Epithelial cell of proximal tubule (primary cell): ENCODE measurements at places on chromosomes 2 and 18.

DNA sequence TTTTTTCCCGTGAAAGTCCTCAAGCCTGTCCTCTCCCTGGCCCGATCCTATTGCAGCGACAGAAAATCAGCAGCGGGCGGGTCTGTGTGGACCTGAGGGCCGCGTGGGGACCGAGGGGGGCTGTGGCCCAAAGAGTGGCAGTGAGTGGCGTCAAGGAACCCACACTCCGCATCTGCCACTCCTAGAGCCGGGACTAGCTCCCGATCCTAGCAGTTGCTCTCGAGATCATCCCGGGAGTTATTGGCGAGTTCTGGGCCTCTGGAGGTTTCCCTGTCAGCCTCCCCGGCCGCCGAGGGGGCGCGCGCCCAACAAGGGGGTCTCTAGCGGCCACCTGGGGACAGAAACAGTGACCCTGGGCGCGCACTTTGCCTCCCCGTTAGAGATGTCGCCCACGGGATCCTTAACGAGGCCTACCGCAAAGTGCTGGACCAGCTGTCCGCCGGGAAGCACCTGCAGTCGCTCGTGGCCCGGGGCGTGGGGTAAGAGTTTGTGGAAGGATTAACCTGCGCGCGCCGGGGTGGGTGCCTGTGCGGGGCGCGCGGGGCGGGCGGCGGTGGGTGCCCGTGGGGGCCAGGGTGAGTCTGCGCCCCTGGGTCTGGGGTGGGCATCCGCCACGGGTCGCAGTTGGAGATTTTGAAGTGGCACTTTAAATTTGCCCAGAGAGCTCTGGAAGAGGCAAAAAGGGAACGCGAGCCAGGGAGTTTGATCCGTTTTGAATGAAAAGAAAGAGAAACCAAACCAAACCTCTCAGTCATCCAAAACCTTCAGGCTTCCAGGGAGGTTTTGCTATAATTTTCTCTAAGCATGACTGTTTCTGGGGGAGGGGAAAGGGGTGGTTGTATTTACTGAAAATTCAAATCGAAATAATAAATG lies 3.5 kb downstream of the ADCYAP1 start:
- DNase-seq, result no peak

GRCh38 chr2:165547900-165548299 lies 78.4 kb downstream of the CSRNP3 start:
- DNase-seq, result no peak

DNA sequence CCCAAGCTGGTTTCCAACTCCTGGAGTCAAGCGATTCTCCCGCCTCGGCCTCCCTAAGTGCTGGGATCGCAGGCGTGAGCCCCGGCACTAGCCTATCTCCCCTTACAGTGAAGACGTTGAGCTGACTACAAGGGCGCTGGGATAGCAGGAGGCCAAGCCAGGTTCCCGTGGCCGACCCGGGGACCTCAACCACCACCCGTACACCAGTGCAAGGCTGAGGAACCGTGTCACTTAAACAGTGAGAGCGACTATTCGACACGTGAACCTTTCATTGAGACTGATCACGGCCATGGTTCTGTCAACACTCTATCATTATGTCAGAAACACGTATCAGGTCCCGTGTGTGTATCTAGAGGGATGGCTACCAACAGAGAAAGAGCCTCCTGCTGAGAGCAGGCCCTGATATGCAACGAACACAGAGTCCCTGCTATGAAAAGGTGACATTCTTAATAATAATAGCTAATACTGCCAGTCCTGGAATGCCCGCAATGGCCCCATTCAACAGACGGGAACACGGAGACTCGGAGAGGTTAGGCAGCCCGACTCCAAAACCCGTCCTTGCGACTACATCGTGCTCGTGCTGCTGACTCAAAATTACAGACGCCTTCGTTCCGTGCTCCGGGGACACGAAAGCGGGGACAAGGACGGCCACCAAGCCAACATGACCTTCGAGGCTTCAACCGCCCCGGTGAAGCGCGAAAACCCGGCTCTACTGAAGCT lies 833 bp downstream of the AFG3L2 start:
- DNase-seq, result no peak

GRCh38 chr18:31245820-31246219 lies 72.1 kb upstream of the DSG1 start:
- no peak for DNase-seq

DNA sequence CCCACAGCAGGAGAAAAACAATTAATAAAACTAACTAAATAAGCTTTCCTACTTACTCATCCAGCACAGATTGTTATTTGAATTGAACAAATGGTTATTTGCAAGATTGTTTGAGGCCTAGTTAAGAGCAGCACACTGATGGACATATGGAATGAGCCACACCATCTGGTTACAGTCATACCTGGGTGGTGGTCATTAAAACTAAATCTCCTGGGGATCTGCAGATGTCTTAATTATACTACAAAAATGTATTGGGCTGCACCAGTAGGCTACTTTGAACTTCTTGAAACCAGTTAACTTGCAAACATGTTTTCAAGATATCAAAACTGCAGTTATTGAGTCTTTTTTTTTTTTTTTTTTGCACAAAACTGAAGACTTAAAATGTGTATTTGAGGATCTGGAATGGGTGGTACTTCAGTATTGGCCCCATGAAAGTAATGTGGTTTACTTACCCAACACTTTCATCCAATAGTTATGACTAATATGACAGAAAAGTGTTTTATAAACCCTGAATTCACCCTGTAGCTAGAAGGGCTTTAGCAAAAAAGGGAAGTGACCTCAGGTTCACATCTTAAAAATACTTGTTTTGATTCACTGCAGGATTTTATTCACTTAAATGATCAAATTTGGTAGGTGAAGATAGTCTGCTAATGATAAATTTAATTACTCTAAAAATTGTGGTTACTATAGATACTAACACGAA lies 10.8 kb downstream of the AGFG1 start:
- DNase-seq, result no peak

DNA sequence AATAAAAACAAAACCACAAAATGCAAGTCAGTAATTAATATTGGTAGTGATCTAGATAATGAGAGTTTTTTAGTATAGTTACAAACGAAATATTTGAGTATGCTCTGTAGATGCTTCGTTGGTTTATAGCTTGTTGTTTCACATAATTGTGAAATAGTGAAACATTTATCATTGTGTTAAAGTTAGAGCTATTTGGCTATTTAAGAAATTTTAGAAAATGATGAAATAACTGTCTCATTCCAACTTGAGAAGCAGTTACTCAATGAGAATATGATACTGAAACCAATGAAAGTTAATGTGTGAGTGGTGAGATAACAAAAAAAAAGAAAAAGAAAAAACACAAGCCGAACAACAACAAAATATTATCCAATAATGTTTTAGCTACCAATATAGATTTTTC lies 475.6 kb upstream of the ZEB2 start:
- DNase-seq, result no peak

DNA sequence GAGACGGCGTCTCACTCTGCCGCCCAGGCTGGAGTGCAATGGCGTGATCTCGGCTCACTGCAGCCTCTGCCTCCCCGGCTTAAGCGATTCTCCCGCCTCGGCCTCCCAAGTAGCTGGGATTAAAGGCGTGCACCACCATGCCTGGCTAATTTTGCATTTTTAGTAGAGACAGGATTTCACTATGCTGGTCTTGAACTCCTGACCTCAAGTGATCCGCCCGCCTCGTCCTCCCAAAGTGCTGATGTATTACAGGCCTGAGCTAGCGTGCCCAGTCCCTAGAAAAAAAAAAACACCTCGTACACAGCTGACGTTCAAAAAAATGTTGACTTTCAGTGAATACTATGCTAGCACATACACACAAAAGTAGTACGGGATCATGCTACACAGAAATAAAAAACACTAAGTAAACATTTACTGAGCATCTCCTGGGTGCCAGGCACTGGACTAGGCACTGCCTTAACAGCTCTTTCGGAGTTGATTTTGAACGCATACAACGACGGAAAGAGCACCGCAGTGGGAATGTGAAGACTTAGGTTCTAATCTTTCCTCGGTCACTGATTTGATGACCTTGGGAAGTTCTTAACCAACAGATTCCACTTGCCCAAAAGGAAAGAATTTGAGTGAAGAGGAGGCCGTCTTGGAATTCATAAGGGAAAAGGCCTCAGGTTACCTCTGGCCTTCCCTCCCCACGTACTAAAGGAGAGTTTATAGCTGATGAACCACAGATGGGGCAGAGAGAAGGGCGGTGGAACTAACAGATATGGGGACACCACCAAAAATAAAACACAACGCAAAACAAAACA lies 1.1 kb downstream of the DNAJC27 start:
- DNase-seq, result peak; percentile 18

DNA sequence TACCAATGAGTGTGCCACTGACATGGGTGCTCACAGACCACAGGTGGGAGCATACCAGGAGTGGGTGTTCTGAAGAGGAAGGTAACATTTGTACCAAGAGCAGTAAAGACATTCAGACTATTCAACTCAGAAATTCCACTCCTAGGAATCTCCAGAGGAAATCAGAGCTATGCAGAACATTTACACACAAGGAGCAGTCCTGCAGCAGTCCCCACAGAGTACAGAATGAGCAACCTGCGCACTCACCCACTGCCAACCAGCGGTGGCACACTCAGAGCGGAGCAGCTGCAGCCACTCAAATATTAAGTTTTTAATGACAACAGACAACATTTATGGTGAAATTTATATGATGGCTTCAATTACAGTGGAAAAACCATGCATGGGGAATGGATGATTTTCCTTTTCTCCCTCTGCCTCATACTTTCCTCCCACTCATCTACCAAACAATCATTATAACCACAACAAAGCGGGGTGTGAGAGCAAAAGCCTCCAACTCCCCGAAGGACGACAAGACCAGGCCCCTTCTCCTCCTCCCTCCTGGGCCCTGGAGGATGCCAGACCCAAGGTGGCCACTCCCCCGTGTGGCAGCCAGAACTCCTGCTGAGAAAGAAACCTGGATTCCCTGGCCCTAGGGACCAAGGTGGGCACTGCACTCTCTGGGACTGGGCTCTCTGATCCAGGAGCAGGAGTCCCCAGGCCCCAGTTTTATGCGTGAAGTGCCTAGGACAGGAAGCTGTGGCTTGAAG lies 5.4 kb downstream of the HS6ST1 start:
- no peak for DNase-seq

DNA sequence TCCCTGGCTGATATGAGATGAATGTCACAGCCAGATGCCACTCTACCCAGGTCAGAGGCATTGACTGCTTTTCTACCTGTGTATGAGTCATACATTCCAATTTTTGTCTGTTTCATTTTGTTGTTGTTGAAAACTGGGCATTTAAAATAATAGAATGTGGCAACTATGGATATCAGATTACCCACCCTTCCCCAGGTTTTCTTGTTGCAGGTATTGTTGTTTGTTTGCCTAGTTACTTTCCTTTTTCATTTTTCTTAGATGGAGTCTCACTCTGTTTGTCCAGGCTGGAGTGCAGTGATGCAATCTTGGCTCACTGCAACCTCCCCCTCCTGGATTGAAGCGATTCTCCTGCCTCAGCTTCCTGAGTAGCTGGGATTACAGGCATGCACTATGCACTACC lies 70.2 kb downstream of the LRRC30 start:
- DNase-seq, result no peak

- peak; percentile 22 for DNase-seq
Measured at GRCh38 chr2:127525691-127526131, 578 bp downstream of the IWS1 start.
